Progenitor cell of endocrine pancreas (in vitro differentiated cells): ENCODE measurements at places on chromosomes 5 and 9. TPM values are rescaled to one million over a fixed set of nuclear protein-coding genes. Genes with fewer than 3 reads are reported as not detected.

Gene NIPAL4
- total RNA-seq, result not detected in 2 replicates

Gene CDC23
- total RNA-seq, result 47.1 and 53.3 TPM in 2 replicates

Gene GTF2H2C
- 52.6 and 64.1 TPM in 2 replicates for total RNA-seq

DNA sequence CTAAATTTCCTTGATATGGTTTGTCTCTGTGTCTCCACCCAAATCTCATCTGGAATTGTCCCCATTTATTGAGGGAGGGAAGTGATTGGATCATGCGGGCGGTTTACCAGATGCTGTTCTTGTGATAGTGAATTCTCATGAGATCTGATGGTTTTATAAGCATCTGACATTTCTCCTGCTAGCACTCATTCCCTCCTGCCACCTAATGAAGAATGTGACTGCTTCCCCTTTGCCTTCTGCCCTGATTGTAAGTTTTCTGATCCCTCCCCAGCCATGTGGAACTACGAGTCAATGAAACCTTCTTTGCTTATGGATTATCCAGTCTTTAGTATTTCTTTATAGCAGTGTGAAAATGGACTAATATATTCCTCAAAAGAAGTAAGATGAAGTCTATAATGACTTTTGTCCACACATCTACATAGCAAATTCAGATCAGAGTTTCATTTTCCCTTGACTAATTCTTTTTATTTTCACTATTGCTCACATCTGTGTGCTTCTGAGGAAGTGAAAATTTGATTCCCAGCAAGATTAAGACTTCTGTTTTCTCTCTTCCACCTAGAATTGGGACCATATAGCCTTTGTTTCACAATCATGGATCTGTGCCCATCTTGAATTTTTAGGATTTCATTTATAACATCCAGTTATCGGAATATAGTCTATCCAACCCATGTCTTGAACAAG is 393.5 kb downstream of the DMAC1 start:
- H3K4me3 ChIP-seq, result no peak overlapping the region
- no peaks in the 10 kb centered on the region for H3K36me3 ChIP-seq
- H3K27ac ChIP-seq, result no peak overlapping the region
- DNase-seq, result no peak

- H3K27ac ChIP-seq, result peak overlapping the region; percentile 47
- peaks cover 6% of the 10 kb centered on the region for H3K36me3 ChIP-seq
- peaks cover 26% of the 10 kb centered on the region for H3K4me1 ChIP-seq
- H3K4me3 ChIP-seq, result peak overlapping the region; percentile 79
These were observed 737 bp downstream of the SLC1A3 start for GRCh38 chr5:36607114-36607571.

DNA sequence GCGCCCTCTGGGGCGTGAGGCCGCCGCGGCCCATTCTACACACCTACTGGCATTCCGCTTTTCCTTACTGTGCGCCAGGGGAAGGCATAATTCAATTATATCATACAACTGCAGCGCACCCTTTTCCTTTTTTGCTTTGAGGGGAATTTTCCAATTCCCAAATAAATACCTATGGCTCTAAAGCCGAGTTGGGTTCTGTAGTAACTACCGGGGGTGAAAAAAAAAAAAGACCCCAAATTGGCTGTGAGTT is 34.1 kb upstream of the NFIB start:
- no peaks in the 10 kb centered on the region for H3K36me3 ChIP-seq
- peak overlapping the region; percentile 59 for H3K4me3 ChIP-seq
- H3K27ac ChIP-seq, result peak overlapping the region; percentile 67
- peaks cover 10% of the 10 kb centered on the region for H3K27me3 ChIP-seq
- no peak for DNase-seq

DNA sequence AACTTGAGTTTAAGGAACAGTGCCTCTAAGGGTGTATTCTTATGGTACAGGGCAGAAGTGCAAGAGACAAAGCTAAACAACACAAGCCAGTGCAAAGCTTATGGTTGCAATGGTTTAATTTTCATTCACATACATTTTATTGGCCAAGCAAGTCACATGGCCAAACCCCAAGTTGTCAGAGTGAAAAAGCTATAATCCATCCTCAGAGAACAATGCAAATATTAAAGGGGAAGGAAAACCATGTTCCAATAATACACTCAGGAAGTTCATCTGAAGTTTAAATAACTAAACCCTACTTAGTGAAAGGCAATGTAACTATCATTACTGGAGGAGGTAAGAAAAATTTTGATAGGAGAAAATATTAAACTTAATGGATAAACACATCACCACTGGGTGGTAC is 26.6 kb upstream of the TLR4 start:
- no peak for DNase-seq
- H3K4me1 ChIP-seq, result no peaks in the 10 kb centered on the region
- H3K27me3 ChIP-seq, result peaks cover 6% of the 10 kb centered on the region

Gene SLC6A18
- total RNA-seq, result not detected in 2 replicates

- H3K4me3 ChIP-seq, result no peak overlapping the region
- peaks cover 5% of the 10 kb centered on the region for H3K36me3 ChIP-seq
- DNase-seq, result no peak
- peaks cover 6% of the 10 kb centered on the region for H3K4me1 ChIP-seq
These were observed 240.2 kb upstream of the ZNF608 start for GRCh38 chr5:124986667-124987066.

DNA sequence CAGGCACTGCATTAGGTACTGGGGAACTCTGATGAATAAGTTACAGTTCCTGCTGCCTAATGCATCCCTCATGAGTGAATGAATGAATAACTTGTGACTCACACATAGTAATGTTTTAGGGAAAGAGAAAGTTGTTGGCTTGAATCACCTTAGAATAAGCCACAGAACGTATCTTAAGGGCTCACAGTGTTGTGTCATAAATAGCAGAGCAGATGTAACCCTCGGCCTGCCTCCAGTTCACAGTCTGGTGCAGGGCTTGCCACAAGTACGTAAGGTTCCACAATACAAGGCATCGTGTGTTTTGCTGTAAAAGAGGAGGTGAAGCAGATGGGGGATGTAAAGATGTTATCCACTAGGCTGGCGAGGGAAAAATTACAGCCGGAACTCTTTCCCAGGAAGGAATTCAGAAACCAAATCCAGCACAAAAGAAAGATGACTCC is 218.7 kb downstream of the TRPM3 start:
- peak overlapping the region; percentile 54 for H3K27ac ChIP-seq
- H3K4me3 ChIP-seq, result no peak overlapping the region
- no peaks in the 10 kb centered on the region for H3K27me3 ChIP-seq
- H3K4me1 ChIP-seq, result peaks cover 11% of the 10 kb centered on the region

DNA sequence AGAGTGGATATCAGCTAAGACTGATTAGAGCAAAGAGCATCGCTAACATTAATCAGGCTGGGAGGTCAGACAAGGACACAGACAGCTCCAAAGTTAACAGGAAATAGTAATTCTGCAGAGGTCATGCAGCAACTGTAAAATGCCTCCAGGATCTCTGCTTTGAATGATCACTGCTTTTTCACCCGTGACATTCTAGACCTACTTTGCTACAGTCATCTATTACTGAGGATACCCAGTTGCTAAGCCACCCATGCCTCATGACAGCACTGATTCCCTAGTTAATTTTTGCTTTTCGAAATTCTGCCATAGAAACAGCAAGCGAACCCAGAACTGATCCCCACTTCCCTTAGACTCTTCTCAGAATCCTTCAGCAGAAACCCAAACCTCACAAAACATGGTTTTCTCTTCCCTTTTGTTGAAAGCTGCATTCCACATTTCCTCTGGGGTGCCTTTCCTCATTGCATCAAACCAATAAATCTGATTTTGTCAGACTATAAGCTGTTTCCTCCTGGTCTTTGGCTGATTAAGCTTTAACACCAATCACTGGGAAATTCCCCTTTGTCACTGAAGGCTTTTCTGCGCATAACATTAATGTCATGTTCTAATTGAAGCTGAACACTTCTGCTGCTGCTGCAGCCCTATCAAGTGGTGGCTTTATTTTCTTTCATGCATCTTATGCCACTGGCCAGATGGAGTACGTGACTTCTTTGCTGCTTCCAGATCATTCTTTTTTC is 201.1 kb upstream of the CHD1 start:
- no peaks in the 10 kb centered on the region for H3K27me3 ChIP-seq
- no peak overlapping the region for H3K27ac ChIP-seq
- H3K4me1 ChIP-seq, result no peaks in the 10 kb centered on the region
- no peak overlapping the region for H3K4me3 ChIP-seq
- H3K36me3 ChIP-seq, result no peaks in the 10 kb centered on the region

DNA sequence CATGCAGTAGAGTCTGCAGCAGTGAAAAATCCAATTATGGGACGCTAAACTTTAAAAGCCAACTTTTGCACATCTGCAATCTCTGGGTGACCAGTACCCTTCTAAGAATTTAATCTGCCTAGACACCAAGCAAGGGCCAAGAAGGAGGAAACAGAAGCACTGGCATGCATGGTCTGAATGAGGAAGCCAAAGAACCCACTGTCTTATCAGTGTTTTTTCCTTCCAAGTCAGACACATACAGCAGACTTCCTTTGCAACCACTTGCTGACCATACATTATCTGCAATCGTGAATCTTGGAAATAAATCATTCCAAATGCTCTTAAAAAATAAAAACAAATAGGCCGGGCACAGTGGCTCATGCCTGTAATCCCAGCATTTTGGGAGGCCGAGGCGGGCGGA is 65.9 kb downstream of the DEPDC1B start:
- H3K27me3 ChIP-seq, result no peaks in the 10 kb centered on the region
- no peak for DNase-seq

DNA sequence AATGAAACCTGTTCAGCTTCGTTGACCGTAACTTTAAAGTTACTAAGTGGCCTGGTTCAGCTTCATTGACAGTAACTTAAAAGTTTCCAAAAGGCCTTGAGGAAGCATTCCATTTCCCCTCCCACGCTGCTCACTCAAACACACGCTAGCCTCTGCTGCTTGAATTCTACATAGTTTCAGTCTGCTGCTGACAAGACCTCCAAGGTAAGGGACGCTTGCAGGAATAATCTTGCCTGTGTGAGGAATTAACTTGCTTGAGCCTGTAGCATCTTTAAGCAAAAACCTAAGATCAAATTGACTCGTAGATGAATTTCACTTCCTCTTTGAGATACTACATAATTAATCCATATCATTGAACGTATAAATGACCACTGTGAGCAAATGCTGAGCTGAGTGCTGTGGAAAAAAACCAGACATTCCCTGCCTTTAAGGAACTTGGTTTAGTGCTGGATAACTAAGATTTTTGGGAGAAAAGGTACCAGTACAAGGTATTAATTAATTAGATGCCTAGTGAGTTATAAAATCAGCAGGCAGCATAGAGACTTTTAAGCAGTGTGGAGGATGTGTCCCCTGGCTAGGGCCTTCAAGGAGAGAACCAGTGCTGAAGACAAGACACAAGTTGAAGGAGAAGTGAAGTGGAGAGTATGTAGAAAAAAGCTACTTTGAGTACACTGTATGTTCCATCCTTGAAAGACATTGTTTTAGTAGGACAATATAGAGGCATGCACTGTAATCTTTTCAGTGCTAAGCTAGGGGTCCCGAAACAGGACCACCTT is 39.2 kb downstream of the GRAMD2B start:
- no peaks in the 10 kb centered on the region for H3K27me3 ChIP-seq
- no peak for DNase-seq
- H3K4me1 ChIP-seq, result peaks cover 24% of the 10 kb centered on the region
- peaks cover 17% of the 10 kb centered on the region for H3K36me3 ChIP-seq

Gene CDH9
- total RNA-seq, result not detected in 2 replicates

Gene TAF1L
- total RNA-seq, result not detected in 2 replicates

Gene SHROOM1
- 10.0 and 12.6 TPM in 2 replicates for total RNA-seq

Gene PAX5
- total RNA-seq, result not detected in 2 replicates

GRCh38 chr5:40405230-40405629 is 274.5 kb upstream of the PTGER4 start:
- H3K27ac ChIP-seq, result no peak overlapping the region
- no peak overlapping the region for H3K4me3 ChIP-seq
- DNase-seq, result no peak

GRCh38 chr5:96288166-96288844 is 144.7 kb downstream of the PCSK1 start:
- H3K4me3 ChIP-seq, result no peak overlapping the region
- H3K27me3 ChIP-seq, result no peaks in the 10 kb centered on the region
- H3K4me1 ChIP-seq, result peaks cover 14% of the 10 kb centered on the region

Gene FAM174A
- total RNA-seq, result 8.3 and 8.5 TPM in 2 replicates

DNA sequence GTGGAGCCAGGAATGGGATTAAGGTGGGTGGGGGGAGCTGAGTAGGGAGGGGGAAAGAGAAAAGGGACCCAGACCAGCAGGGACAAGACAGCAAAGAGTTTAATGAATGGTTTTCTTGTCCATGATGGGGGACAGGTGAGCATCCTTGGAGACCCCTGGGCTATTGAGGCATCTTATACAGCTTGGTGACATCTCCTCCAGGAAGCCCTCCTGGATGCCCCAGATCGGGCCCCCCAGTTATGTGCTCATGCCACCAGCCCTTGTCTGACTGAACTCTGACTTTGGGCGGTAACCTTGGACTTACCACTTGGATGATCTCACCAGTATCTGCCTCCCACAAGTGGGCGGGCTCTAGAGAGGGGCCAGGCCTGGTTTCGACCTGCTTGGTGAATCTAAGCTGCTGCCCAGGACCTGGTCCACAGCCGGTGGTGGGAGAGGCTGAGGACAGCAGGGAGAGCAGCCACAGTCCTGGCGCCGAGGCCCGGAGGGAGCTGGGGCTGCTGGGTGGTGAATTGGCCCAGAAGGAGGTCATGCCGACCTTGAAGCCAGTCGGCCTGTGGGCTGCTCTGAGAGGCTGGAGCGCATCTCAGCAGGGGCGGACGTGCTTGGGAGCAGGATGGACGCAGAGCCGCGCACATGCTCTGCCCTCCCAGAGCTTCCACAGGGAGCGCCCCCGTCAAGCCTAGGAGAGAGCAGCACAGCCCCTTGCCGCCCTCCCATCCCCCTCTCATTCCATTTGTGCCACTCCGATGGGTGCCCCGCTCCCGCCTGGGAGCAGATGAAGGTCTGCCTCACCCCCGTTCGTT is 36.2 kb downstream of the UNC5A start:
- H3K27ac ChIP-seq, result no peak overlapping the region
- no peaks in the 10 kb centered on the region for H3K4me1 ChIP-seq
- H3K27me3 ChIP-seq, result peaks cover 20% of the 10 kb centered on the region
- no peaks in the 10 kb centered on the region for H3K36me3 ChIP-seq
- no peak overlapping the region for H3K4me3 ChIP-seq
- no peak for DNase-seq

- H3K27ac ChIP-seq, result no peak overlapping the region
- no peak overlapping the region for H3K4me3 ChIP-seq
- no peak for DNase-seq
- peaks cover 2% of the 10 kb centered on the region for H3K4me1 ChIP-seq
These were observed 20.7 kb downstream of the FAXDC2 start for GRCh38 chr5:154829589-154830218.

DNA sequence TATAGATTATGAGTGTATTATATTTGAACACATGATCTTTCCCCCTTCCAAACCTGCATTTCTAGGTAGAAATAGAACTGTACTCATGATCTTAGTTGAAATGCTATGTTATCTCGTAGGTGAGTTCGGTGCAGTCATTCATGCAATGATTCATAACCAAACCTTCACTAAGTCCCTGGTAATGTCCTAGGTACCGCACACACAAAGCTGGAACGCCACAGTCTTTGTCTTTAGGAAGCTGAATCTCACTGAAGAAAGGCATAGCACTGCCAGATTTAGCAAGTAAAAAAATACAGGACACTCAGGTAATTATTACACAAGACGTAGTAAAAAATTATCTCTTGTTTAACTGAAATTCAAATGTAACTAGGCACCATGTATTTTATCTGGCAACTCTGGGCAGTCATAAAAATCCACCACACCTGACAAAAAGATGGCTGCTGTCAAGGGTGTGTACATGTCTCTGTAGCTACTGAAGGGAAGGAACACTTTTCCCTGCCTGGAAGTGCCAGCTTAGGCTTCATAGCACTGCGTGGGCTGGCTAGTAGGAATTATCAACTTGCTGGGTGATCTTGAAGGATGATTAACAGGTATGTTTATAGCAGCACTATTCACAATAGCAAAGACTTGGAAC is 28.0 kb upstream of the TXN start:
- peaks cover 10% of the 10 kb centered on the region for H3K4me1 ChIP-seq
- H3K36me3 ChIP-seq, result no peaks in the 10 kb centered on the region
- no peak overlapping the region for H3K4me3 ChIP-seq
- no peaks in the 10 kb centered on the region for H3K27me3 ChIP-seq
- DNase-seq, result no peak
- H3K27ac ChIP-seq, result no peak overlapping the region
